ENCODE measurements at places on chromosomes 7 and 10.

DNA sequence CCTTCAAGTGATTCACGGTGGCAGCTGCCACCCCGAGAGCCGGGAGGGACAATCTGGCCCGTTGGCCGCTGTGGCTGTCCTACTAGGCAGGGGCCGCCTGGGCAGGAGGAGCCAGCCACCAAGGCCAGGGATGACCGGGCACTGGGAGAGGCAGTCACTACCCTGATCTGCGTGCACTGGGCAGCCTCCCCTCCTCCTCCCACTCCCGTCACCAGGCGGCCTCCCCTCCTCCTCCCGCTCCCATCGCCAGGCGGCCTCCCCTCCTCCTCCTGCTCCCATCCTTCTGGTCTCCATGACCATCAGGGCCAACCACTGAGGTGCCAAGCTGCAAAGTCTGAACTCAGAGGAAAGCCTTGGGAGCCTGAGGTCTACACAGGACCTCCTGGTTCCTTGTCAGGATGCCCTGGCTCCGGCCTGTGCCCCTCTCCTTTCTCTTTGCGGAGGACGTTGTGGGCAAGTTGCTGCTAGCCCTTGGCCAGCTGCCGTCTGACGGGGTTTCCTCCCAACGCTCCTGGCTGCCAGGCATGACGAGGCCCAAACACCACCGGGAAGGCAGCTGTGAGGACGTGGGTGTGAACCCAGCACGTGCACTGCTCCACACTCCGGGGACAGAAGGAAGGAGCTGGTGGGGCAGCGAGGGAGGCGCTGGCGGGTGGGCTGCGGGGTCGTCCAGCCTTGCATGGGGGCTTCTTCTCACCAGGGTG is 131.1 kb downstream of the WDR37 start:
- no peak for DNase-seq

GRCh38 chr7:33459340-33459751 is 330.0 kb downstream of the BBS9 start:
- DNase-seq = no peak

DNA sequence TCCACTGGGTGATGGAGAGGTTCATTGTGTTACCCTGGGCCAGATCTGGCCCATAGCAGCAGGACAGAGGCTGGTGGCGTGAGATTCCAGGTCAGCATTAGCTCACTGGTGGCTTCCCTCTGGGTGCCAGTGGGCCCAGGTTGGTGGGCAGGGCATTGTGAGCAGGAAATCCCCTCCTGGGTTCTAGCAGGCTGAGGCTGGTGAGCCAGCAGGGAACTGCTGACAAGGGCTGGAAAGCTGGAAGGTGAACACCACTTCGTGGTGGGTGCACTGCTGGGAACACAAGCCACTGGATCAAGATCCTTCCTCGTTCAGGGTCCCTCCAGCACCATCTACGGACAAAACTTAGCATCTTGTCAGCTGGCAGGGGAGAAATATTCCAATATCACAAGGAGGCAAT is 259.2 kb upstream of the FZD1 start:
- no peak for DNase-seq

GRCh38 chr7:70622936-70623335 is 509.0 kb upstream of the GALNT17 start:
- DNase-seq = no peak

DNA sequence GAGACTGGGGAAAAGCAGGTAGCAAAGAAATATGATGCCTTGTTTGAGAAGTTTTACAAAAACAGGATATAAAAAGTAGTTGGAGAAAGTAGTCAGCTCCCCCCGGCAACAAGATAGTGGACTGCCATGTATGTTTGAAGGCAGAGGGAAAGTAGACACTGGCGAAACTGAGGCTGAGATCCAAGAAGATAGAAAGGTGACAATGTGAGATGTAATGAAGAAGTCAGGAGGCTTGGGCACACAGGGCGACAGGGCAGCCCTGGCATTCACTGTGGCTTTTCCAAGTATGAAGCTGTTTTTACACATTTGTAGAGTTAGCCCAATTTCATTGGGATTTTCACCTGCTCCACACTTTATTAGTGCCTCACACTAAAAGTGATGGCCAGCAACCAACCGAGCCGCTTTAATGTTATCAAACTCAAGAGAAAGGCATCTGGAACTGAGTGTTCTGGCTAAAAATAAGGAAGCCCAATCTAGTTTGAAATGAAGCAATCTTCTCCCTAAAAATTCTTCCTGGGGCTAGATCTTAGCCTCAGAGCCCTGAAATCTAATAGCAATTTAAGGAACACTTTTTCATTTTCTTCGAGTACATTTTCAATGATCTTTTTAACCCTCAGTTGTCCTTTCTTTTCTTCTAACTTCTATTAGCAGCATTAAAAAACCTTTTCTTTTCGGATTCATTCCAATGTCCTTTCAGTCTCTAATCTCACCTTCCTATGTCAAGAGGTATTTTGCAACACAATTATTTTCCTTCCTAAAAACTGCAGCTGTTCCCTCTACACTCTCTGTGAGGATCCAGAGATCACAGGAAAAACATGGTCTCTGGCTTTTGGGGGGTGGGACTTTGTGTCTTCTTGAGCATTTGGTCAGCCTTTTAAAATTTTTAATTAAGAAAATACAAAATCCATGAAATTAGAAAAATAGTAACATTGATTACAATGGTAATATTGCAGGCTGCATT is 108.0 kb downstream of the RNLS start:
- no peak for DNase-seq

GRCh38 chr7:36207451-36208291 is 54.6 kb downstream of the EEPD1 start:
- no peak for DNase-seq

DNA sequence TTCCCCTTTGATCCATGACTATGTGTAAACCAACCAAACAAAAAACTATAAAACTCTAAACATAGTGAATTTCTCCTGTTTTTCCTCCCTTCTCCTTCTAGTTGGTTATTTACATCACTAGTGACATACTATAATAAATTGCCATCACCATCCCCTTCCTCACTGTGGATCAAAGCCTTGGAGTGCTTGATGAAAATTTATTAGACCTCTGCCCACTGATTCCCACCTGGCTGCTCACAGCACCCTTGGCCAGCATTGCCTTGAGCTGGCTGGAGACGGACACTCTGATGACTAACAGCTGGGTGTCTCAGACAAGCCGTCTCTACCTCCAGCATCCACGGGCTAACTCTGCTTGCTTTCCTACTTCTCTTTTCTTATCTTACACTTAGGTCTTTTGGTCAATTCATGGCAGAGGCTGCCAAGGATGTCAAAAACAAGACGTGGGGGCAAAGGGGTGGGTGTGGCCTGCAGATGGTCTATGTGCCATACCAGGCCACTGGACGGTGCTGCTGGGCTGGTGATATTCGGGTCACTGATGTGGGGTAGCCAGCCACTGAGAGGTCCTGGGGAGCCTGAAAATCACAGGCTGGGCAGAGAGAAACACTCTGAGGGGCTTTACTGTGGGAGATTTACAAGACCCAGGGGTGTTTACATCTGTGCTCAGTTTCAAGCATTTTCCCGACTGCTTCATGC is 207.8 kb downstream of the TAX1BP1 start:
- no peak for DNase-seq

- no peak for DNase-seq
Measured at GRCh38 chr10:132806110-132806509, 20.2 kb upstream of the NKX6-2 start.

DNA sequence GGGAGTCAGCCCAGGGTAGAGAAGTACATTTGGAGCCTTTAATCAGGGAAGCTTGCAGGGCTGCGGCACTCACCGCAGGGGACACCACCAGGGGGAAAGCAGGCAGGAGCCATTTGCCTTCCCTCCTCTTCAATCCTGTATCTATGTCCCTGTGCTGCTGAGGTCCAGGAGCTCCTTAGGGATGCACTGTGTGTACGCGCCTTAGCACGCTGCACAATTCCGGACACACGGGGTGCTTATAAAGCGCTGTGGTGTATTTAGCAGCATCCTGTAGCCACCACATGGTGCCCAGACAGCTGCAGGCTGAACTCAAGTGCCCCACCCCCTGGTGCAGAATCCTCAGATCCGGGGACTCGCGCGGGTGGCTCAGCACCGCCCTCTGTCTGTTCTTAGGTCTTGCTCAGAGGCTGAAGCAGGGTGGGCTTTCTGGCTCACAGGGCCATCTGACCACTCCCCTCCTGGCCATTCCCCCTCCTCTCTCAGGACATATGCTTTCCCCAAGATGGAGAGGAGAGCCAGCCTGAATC is 421.4 kb downstream of the SDK1 start:
- no peak for DNase-seq

DNA sequence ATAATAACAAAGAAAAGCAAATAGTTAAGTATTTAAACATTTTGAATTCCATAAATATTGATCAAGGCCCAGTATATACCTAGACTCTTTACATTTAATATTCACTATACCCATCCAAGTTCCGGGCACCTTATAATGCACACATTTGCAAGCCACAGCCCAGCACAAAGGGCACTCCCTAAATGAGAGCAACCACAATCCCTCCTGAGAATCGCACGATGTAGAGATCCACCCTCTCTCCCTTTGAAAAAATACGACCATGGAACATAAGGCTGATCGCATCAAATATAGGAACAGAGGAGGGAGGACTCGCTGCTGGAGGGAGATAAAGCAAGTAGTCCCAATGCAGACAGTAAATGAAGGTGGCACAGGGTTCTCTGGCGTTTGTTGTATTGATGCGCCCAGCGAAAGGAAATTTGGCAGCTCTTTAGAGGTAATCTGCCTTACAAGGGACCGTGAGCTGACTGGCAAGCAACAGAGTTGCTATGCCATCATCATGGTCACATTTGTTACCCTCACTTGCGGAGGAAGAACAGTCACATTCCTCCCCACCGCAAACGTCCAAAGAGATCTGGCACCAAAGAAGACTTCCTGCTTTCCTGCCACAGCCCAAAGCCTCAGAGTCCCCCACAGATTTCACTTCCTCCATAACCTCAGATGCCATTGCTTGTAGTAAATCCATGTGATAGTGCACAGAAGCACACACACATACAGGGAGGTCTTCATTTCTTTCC is 16.1 kb upstream of the TAS2R40 start:
- DNase-seq = no peak

DNA sequence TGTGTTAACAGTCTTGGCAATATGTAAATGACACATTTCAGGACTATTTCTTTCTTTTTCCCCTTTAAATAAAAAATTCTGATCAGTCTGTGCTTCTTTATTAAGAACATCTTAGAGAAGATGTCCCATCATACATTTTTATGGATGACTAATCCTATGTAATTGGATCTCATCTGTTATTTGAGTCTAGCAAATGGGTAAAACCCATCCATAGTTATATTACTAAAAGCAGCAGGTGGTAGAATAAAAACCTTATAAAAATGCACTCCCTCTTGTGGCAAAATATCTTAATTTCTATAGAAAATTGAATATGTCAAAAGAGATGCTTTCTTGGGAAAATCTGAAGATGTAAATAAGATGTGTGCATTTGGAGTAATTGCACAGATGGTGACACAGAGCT is 35.3 kb downstream of the TRRAP start:
- DNase-seq = no peak

- DNase-seq = no peak
Measured at GRCh38 chr7:68958571-68958970, 639.7 kb upstream of the AUTS2 start.

DNA sequence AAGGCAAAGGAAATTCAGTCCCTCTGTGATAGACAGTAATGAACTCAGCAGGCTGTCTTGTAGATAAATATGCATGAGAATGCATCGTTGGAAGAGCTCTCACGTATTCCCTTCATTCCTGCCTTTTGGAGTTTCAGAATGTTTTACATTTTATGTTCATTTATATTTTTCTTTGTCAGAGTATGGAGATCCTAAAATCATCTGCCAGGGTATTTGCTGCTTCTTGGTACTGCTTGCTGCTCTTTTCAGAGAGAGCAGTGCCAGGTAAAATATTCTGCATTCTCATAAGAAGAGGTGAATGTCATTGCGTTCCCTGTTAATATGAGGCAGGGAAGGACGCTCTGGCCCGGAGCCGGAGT is 290.2 kb downstream of the CCDC3 start:
- no peak for DNase-seq

- DNase-seq = no peak
Measured at GRCh38 chr10:89692416-89692815, 9.0 kb upstream of the KIF20B start.

DNA sequence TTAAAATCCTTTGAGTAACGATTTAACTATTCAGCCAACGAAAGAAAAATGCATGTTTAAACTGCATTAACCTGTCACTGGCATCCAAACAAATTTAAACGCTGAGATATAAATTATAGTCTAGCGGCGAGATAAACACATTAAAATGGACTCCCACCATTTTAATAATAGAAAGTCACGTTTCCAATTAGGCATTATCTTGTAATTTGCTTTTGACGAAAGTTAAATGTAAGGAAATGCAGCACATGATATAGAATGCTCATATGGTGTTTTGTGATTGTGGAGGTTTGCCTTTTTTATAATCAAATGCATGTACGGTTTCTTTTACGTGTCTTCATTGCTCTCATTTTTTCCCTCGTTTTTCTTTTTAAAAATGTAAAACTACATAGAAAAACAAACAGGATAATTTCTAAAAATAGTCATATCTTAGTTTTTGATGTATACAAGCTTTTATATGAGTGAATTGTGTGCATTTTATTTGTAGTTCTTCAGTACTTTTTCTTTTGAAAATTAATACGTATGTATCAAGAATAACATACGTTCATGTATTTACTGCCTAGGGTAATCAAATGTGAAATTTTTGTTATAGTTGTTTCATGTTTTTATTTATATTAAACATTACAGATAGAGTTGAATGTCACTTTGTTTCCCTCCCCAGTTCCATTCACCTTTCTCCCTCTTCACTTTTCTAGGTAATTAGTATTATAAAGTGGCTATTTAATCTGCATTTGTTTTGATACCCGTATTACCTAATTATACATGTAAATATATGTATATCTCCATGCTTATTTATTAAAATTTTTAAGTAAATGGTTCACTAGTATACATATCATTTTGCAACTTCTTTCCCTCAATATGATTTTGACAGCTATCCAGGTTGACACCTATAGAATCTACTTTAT is 1.1 kb upstream of the KLF14 start:
- peak; percentile 54 for DNase-seq

DNA sequence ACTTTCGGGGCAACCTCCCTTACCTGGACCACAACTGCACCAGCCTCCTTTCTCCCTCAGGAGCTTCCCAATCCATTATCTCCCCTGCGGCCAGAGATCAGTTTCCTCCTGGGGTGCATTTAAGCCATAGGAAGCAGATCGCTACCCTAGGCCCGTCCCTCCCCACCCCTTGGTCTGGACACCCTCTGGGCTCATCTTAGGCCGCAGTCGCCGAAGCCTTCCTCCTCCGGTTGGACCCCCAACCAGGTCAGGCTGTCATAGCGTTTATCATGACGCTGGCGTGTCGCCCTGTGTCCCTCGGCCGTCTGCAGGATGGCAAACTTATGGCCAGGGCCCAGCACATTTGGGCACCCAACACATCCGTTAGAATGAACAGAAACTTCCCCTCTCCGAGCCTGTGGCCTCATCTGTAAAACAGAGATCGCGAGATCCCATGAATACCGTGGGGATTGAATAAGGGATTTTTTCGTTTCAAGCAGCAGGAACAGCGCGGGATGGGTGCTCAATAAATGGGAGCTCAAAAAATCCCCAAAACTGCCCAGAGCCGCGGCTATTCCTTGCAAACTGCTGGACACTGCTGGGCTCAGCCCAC is 669 bp upstream of the AP5Z1 start:
- DNase-seq = peak; percentile 72

- peak; percentile 54 for DNase-seq
Measured at GRCh38 chr10:110356628-110357245, 52.0 kb upstream of the SMNDC1 start.

- no peak for DNase-seq
Measured at GRCh38 chr7:73851410-73852338, 9.3 kb upstream of the TMEM270 start.

- DNase-seq = no peak
Measured at GRCh38 chr7:20395104-20395503, 64.4 kb downstream of the ITGB8 start.

- DNase-seq = no peak
Measured at GRCh38 chr10:57955076-57955475, 312.6 kb downstream of the IPMK start.
